Stimulated activated CD4-positive, alpha-beta T cell treated with anti-CD3 and anti-CD28 coated beads, TNF-alpha, amount 100 ng/mL, for 48 hours (primary cell): ENCODE measurements at places on chromosomes 2 and 18.

GRCh38 chr2:212027681-212028628 is 510.6 kb downstream of the ERBB4 start:
- no peak for DNase-seq

- no peak for DNase-seq
These were observed 6.1 kb downstream of the C2orf92 start for GRCh38 chr2:97675430-97676113.

GRCh38 chr18:79590191-79591031 is 89.2 kb upstream of the CTDP1 start:
- no peak for DNase-seq

GRCh38 chr18:50142441-50143120 is 52.4 kb downstream of the MYO5B start:
- DNase-seq: no peak

- DNase-seq: no peak
These were observed 15.8 kb downstream of the KYNU start for GRCh38 chr2:142893241-142893640.

DNA sequence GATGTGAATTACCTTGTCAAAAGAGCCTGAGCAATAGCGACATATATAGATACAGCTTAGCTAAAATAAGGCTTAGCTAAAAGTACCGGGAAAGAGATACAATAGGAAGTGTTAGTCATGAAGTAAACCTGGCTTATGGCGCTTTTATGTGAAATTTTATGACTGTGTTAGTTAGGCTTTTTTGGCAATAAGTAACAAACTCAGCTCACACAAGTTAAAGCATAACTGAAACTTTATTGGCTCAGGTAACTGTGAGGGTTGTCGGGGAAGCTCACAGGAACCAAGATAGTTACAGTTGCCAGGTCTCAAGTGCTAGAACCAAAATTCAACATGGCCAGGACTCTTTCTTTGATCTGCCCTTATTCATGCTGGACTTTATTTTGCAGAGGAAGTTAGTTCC is 925.0 kb upstream of the GYPC start:
- no peak for DNase-seq
